Naive thymus-derived CD4-positive, alpha-beta T cell (primary cell): ENCODE measurements at places on chromosomes 5 and 9.
A peak's percentile ranks its signal among the peaks of the same experiment; 100 is the strongest.

GRCh38 chr9:76720245-76720644 is 44.0 kb upstream of the PCA3 start:
- H3K4me3 ChIP-seq = no peak overlapping the region
- H3K36me3 ChIP-seq = no peaks in the 10 kb centered on the region
- DNase-seq = no peak
- H3K4me1 ChIP-seq = no peaks in the 10 kb centered on the region
- no peaks in the 10 kb centered on the region for H3K27me3 ChIP-seq
- H3K27ac ChIP-seq = no peak overlapping the region

GRCh38 chr5:88756953-88757352 is 126.0 kb downstream of the MEF2C start:
- H3K27ac ChIP-seq = no peak overlapping the region
- H3K27me3 ChIP-seq = peaks cover 3% of the 10 kb centered on the region
- H3K36me3 ChIP-seq = no peaks in the 10 kb centered on the region
- no peak for DNase-seq
- H3K4me3 ChIP-seq = no peak overlapping the region
- no peaks in the 10 kb centered on the region for H3K4me1 ChIP-seq

- H3K36me3 ChIP-seq = no peaks in the 10 kb centered on the region
- peak overlapping the region; percentile 33 for H3K4me3 ChIP-seq
- no peaks in the 10 kb centered on the region for H3K27me3 ChIP-seq
- H3K27ac ChIP-seq = no peak overlapping the region
- peaks cover 13% of the 10 kb centered on the region for H3K4me1 ChIP-seq
These were observed 2.3 kb upstream of the PTGDS start for GRCh38 chr9:136974817-136975535.

- no peak for DNase-seq
- H3K27ac ChIP-seq = no peak overlapping the region
- no peaks in the 10 kb centered on the region for H3K27me3 ChIP-seq
- H3K36me3 ChIP-seq = no peaks in the 10 kb centered on the region
These were observed 415.8 kb downstream of the ACTL7B start for GRCh38 chr9:108439947-108440346.

- no peak for DNase-seq
- H3K27ac ChIP-seq = no peak overlapping the region
- H3K27me3 ChIP-seq = no peaks in the 10 kb centered on the region
- H3K36me3 ChIP-seq = no peaks in the 10 kb centered on the region
These were observed 321.2 kb downstream of the CDH12 start for GRCh38 chr5:22531986-22532385.

DNA sequence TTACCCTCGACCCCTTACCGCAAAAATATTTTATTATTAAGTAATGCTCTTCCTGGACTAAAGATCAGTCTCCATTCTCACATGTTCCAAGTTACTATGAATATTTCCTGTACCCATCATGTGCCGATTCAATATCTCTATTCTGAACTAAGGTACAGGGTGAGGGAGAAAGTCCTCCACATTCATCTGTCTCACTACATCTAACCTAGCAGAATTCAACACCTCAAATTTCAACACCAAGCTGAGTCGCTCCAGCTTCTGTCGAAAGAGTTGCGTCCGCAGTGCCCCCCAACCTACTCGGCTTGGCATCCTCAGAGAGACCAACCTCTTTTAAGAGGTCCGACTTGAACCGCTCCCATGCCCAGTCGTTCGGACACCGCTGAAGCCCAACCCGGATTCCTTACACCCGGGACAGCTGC is 1.0 kb downstream of the CERT1 start:
- DNase-seq = no peak
- H3K36me3 ChIP-seq = no peaks in the 10 kb centered on the region
- no peaks in the 10 kb centered on the region for H3K27me3 ChIP-seq
- H3K27ac ChIP-seq = peak overlapping the region; percentile 75
- H3K4me3 ChIP-seq = peak overlapping the region; percentile 78
- peaks cover 28% of the 10 kb centered on the region for H3K4me1 ChIP-seq

GRCh38 chr9:74804018-74804385 is 83.7 kb downstream of the TRPM6 start:
- no peak for DNase-seq
- peaks cover 3% of the 10 kb centered on the region for H3K27me3 ChIP-seq
- H3K36me3 ChIP-seq = no peaks in the 10 kb centered on the region
- H3K4me1 ChIP-seq = no peaks in the 10 kb centered on the region
- no peak overlapping the region for H3K27ac ChIP-seq

- H3K4me1 ChIP-seq = no peaks in the 10 kb centered on the region
- no peak for DNase-seq
- no peak overlapping the region for H3K4me3 ChIP-seq
- H3K36me3 ChIP-seq = no peaks in the 10 kb centered on the region
These were observed 44.9 kb downstream of the APBA1 start for GRCh38 chr9:69627281-69627680.

GRCh38 chr5:14257995-14258403 is 114.9 kb downstream of the TRIO start:
- H3K36me3 ChIP-seq = no peaks in the 10 kb centered on the region
- no peak overlapping the region for H3K4me3 ChIP-seq
- no peak for DNase-seq
- no peak overlapping the region for H3K27ac ChIP-seq
- no peaks in the 10 kb centered on the region for H3K4me1 ChIP-seq

DNA sequence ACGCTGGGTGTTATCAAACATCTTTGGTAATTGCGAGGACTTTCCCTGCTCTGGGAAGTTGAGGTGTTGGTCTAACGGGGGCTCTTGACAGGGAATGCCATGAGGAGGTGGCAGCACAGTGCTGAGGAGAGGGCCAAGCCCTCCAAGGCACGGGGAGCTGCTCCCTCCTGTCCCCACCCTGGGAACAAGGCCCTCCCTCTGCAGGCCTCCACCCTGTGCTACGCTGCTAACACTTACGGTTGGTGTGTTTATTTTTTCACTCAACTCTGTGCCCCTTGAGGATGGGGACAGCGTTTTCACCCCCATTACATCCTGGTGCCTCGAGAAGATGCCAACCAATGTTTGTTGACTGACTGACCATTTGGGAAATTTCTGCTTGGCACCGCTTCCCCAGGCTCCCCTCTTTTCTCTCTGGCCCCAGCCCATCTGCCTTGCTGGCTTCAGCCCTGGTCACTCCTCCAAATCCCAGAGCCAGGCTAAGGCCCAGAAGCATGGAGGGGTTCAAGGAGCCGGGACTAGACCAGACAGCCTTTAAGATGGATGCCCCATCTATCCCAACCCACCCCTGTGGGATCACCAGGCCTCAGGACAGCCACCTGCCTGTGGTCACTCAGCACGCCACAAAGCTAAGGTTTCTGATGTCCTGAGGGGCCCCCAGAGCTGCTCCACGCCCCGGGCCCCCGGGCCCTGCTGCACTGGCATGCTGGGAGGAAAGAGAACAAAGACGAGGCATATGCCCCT is 125.7 kb downstream of the BARX1 start:
- H3K27me3 ChIP-seq = no peaks in the 10 kb centered on the region
- no peaks in the 10 kb centered on the region for H3K36me3 ChIP-seq
- no peak overlapping the region for H3K27ac ChIP-seq
- no peaks in the 10 kb centered on the region for H3K4me1 ChIP-seq
- DNase-seq = no peak

DNA sequence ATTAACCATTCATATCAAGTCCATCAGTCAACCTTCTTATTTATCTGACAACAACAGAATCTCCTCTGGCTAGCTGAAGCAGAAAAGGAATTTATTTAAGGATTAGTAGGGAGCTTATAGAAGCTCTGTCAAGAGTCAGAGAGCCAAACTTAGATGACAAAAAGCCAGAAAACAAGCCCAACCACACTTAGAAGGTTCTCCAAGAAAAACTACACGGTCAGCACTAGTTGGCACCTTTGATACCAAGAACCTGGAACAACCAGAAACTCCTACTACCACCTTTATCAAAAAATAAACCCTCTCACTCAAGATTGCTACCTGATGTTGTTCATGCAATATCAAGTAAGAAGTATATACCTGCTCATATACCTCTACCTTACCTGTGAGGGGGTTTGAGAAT is 36.9 kb downstream of the RANBP6 start:
- no peak for DNase-seq
- no peak overlapping the region for H3K4me3 ChIP-seq
- peaks cover 7% of the 10 kb centered on the region for H3K36me3 ChIP-seq
- no peaks in the 10 kb centered on the region for H3K4me1 ChIP-seq
- no peak overlapping the region for H3K27ac ChIP-seq

DNA sequence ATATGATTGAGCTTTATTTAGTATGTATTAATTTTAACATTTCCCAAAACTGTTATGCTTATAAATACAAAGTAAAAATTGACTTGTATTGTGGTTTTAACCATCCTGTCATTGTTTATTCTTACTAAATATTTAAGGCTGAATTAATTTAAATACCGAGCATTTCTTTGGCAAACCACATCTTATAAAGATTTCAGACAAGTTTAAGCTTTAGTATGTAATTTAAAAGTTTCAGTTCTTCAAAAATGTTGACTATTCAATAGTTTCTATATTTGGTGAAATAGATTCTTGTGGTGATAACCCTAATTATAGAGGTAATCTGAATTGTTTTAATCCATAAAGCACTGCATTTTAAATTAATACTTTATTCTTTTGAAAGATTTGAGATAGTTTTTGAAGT is 65.5 kb downstream of the CCNH start:
- no peak overlapping the region for H3K27ac ChIP-seq
- no peak for DNase-seq
- H3K4me1 ChIP-seq = no peaks in the 10 kb centered on the region
- no peaks in the 10 kb centered on the region for H3K27me3 ChIP-seq
- no peak overlapping the region for H3K4me3 ChIP-seq

GRCh38 chr5:171476701-171477100 is 57.3 kb downstream of the FGF18 start:
- H3K27me3 ChIP-seq = no peaks in the 10 kb centered on the region
- no peak overlapping the region for H3K4me3 ChIP-seq
- no peaks in the 10 kb centered on the region for H3K36me3 ChIP-seq
- H3K27ac ChIP-seq = no peak overlapping the region
- H3K4me1 ChIP-seq = no peaks in the 10 kb centered on the region

GRCh38 chr5:60538955-60539866 is 160.8 kb downstream of the DEPDC1B start:
- no peaks in the 10 kb centered on the region for H3K4me1 ChIP-seq
- H3K27me3 ChIP-seq = no peaks in the 10 kb centered on the region
- H3K36me3 ChIP-seq = no peaks in the 10 kb centered on the region
- DNase-seq = peak; percentile 24
- H3K27ac ChIP-seq = no peak overlapping the region
- no peak overlapping the region for H3K4me3 ChIP-seq
